ENCODE measurements at places on chromosomes 2 and 18.

DNA sequence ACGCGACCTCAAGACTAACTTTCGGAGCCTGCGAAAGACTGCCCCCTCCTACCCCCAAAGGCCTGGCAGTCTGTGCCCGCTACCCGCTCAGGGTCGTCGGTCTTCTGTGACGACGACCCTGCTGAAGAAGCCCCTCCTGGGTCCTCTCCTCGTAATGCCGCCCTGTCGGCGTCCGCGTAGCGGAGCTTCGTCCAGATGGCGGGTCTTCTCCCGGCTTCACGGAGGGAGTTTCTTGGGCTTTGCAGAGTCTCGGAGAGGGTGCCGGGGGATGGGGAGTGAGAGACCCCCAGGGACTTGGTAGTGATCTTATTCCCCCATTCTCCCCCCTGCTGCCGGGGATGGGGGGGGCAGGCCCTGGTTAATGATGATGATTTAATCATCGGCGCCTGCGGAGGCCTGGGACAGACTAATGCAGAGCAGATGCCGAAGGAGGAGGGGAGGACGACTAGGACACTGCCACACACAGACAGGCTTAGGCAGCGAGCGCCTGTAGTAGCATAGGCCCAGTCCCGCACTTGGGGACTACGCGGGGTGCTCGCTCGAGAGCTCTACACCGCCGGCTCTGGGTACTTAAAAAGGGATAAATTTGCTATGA lies 528 bp upstream of the PCGF1 start:
- no peak for DNase-seq

DNA sequence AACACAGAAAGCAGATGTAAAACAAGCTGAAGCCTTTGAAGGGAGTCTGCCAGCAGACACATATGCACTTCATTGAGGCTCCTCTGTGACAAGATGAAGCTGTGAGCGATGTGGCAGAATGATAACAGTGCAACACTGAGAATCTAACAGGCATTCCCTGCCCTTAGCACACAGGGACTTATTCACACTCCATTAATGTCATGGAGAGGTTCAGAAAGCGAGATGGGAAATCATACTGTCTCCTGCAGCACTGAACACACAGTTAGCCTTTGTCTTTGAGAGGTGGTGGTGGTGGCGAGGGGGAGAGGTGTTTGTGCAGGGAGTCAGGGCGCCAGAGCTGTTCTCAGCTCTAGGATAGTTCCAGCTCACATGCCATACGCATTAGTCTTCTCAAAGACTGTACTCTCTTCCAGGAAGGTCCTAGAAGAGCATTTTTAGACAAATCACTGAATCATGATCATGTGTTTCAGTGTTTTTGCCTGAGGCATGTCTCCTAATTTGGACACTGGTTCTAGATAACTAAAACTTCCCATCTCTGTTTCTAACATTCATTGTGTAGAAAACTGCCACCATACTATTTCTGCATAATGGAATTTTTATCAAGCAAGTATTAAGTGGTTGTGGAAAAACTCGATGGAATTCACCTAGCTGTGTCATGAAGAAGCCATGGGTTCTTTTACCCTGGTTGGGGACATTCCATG lies 93.5 kb upstream of the ITGB6 start:
- DNase-seq, result no peak

- DNase-seq, result no peak
Observed at GRCh38 chr2:169573974-169574299, 272 bp upstream of the FASTKD1 start.

GRCh38 chr2:187485523-187485922 lies 37.5 kb upstream of the CALCRL start:
- no peak for DNase-seq

DNA sequence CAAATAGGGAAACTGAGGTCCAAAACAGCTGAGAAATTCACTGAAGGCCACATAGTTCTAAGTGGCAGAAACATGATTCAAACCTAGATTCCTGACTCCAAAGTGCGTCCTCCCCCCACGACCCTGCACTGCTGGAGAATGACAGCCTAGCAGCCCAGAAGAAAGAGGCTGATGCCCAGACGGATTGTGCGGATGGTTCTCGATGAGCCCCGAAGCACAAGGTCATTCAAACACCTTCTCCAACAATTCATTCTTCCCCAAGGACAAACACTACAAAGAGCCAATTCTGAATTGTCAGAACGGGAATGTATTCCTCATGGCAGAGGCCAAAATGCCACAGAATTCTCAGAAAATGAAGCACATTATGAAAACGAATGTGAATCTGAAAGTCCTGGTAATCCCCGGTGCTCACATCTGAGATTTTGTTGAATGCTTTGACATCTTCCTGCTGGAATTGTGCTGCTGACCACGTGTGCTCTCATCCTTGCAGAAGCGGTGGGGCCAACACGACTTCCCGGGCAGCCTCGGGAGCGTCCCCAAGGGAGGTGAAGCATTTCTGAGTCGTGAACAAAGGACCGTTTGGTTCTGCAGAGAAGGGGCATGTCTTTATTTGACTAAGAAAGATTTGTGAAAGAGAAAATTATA lies 337.0 kb downstream of the EIPR1 start:
- DNase-seq, result peak; percentile 20

DNA sequence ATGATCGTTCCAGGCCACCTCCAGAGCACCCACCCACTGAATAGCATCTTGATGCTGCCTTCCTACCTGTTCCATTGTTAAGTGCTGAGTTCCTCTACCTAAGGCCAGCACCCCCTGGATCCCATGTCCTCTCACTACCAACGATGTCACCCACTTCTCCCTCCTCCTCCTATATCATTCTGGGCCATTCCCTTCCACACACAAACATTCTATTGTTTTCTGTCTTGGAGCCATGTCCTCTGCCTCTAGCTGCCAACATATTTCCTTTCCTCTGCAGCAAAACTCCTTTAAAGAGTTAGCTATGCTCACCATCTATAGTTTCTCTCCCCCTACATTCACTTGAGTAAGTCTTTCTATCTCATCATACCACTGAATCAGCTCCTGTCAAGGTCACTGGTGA lies 64.0 kb upstream of the ACKR3 start:
- DNase-seq, result no peak

- peak; percentile 77 for DNase-seq
Observed at GRCh38 chr2:167844714-167845530, 402.5 kb downstream of the STK39 start.

DNA sequence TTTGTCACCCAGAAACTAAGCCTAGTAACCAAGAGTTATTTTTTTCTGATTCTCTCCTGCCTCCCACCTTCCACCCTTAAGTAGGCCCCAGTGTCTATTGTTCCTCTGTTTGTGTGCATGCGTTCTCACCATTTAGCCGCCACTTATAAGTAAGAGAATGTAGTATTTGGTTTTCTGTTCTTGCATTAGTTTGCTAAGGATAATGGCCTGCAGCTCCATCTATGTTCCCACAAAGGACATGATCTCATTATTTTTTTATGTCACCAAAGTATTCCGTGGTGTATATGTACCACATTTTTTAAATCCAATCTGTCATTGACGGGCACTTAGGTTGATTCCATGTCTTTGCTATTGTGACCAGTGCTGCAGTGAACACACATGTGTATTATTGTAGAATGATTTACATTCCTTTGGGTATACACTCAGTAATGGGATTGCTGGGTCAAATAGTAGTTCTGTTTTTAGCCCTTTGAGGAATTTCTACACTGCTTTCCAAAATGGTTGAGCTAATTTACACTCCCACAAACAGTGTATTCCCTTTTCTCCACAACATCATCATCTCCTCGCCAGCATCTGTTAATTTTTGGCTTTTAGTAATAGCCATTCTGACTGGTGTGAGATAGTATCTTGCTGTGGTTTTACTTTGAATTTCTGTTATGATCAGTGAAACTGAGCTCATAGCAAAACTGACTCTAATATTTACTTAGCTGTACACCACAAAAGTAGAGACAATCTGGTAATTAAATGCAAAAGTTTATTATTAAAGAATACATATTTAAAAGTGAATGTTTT lies 660.1 kb upstream of the SLC8A1 start:
- no peak for DNase-seq

DNA sequence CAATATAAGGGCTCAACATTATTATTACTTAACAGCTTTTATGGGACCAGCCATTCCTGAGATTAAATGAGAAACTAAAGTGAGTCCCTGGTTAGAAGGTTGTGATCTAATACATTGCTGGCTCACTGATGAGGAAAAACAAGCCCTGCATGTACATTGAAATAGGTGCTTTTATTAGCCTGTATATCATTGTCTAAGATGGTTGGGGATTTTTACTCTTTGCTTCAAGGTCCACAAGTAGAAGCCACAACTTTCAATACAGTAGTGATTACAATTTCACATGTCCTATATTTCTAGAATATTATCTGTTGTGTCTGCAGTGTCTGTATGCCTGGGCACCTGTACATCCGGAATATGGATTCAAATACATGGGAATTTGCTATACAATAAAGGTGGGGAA lies 104.1 kb upstream of the FZD5 start:
- DNase-seq, result no peak

GRCh38 chr2:234536178-234536965 lies 39.5 kb upstream of the ARL4C start:
- DNase-seq, result no peak

DNA sequence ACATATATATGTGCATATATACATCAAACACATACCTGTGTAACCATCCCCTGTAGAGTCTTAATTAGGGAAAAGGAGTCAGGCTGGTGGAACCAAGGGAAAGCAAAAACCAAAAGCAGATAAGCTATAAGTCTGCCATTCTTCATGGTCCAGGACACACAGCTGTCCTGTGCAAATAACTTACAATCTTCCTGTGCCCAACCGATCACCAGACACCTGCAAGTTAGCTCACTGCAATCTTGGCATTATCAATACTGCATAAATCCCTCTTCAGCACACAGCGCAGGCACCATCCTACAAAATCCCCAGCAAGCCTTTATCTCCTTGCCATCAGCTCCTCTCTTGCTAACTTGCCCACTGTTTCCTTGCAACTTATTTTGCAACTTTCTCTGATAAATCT lies 60.8 kb upstream of the DYNAP start:
- no peak for DNase-seq

Data from ecto neural progenitor cell (in vitro differentiated cells).